ENCODE measurements at places on chromosomes 3 and 15. TPM values are rescaled to one million over a fixed set of nuclear protein-coding genes. Genes with fewer than 3 reads are reported as not detected.

The GOLGA6B gene
- not detected for total RNA-seq

The MST1R gene
- 0.34 TPM for total RNA-seq

The GALNT15 gene
- total RNA-seq, result 175 TPM

The NEK10 gene
- 2.0 TPM for total RNA-seq

The CFAP161 gene
- total RNA-seq, result 0.23 TPM

The KNL1 gene
- total RNA-seq, result 7.5 TPM

The LRRIQ4 gene
- total RNA-seq, result not detected

The IL12A gene
- 0.68 TPM for total RNA-seq

The TNIK gene
- 8.2 TPM for total RNA-seq

The CHRNA7 gene
- 0.79 TPM for total RNA-seq

DNA sequence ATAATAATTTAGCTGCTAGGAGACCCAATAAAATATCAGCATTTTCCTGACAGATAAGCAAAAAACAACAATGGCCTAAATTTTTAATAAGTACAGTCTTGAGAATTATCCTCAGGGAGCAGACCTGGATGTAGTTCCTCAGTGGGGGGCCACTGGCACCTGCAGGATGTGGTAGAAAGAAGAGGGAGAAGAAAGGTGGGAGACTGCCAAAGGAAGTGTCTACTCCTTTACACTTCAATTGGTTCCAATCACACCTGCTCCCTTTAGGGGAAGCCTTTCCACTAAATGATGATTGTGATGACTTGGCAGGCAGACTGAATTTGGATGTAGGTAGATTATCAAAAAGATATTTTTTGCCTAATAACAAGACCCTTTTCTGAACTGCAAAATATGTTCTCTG, 353.0 kb upstream of the SATB1 start:
- no peak for DNase-seq

GRCh38 chr3:194486540-194487288, at the start of gene ATP13A3:
ATP13A3 (minus strand) TSS chr3:194487002; CDS start chr3:194462190, 24,812 bp downstream.
- peak; percentile 95 for DNase-seq

GRCh38 chr3:192645437-192645836, 81.9 kb downstream of the FGF12 start:
- DNase-seq, result no peak

DNA sequence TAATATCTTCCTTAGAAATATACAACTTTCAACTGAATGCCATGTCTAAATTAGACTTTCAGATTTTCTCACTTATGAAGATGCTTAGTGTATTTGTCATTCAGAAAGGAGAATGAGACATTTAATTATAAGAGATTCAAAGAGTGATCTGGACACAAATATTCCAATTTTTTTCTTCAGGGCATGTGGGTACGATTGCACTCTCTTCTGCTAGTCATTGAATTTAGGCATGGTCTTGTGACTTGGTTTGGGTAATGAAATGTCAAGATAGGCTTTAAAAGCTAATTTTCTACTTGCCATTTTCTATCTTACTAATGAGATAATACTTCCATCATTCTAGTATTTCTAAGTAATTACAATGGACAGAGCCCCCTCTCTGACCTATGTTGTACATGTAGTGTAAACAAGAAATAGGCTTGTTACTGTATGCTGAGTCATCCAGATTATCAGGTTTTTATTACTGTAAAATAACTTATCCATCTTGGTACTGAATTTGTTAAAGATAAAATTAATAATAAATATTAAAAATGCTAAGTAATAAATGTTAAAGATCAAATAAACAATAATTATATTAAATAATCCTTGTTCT, 770.8 kb upstream of the BCHE start:
- no peak for DNase-seq

DNA sequence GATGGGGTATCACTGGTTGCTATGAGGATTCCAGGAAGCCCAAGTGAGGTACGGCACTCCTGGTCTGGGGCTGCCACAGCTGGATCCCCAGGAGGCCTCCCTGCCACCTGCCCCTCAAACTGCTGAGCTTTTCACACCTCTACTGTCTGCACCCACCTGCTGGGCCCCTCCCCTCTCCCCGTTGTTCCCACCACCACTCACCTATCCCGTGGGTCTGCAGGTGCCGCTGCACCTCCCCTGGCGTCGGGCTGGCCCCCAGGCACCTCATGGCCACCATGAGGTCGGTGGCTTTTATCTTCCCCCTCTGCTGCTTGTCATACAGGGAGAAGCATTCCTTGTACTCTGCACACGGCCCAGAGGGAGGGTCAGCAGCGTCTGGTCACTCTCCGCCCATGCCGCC, 5.8 kb downstream of the CALML4 start:
- DNase-seq, result no peak

GRCh38 chr3:23767546-23767945, 38.2 kb upstream of the UBE2E1 start:
- DNase-seq, result no peak

DNA sequence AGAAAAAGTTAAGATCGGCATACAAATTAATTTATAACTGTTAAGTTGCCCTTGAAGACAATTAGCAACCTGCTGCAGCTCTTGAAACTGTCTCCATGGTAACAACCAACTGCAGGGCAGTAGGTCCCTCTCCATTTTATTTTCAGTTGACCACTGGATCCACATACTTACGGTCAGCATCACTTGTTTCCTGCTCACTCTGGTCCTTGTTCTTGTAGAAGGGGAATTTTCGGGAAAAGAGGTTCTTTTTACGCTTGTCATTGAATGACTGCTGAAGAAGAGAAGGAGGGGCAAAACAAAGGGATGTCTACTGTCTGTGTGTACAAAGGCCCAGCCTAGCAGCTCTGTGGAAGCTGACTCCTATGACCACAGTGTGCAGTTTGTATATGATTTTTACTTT, 46.8 kb upstream of the MELTF start:
- no peak for DNase-seq

- DNase-seq, result no peak
Observed at GRCh38 chr3:134647902-134648760, 2.7 kb downstream of the KY start.

DNA sequence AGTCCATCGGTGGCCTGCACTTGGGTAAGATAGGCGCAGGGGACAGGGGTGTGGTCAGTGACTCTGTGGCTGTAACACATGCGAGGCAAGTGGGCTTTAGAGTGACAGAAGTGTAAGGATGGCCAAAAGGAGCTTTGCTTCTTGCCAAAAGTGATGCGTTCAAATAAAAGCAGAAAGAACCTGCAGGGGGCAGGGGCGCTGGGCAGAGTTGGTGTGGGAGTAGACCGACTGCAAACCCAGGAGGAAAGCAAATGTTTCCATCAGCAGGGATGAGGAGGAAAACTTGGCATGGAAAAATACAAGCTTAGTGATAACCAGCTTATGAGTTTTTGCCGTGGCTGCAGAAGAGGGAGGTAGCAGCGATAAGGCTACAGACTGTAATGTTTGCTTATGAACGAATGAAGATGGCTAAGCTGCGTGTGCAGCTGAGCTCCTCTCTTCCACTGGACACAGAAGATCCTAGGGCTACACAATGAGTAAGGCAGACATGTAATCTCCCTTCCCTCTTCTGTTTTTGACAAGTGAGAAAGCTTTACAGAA, 149.4 kb downstream of the WNT5A start:
- DNase-seq, result no peak

GRCh38 chr3:72329354-72329753, 518.9 kb downstream of the SHQ1 start:
- no peak for DNase-seq

- no peak for DNase-seq
Observed at GRCh38 chr15:56953790-56954189, 35.3 kb downstream of the TCF12 start.

GRCh38 chr15:76172782-76173181, 113.0 kb downstream of the TMEM266 start:
- no peak for DNase-seq

- no peak for DNase-seq
Observed at GRCh38 chr3:30673425-30674341, 67.3 kb downstream of the TGFBR2 start.

DNA sequence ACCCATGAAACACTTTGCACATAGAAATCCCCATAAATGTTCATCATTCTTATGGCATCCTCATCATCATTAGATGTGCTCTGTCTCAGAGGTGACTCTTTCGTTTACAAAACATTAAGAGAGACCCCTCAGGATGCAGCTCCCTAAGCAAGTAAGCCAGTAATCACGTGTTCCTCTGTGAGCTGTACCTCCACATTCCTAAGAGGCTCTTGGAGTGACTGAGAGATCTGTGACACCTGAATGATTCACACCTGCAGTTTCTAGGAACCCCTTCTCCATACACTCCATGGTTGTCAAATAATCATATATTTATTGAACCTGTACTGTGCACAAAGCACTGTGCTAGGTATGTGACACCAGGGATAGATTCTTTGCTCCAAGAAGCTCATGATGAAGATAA, 602.4 kb downstream of the UNC13C start:
- no peak for DNase-seq

DNA sequence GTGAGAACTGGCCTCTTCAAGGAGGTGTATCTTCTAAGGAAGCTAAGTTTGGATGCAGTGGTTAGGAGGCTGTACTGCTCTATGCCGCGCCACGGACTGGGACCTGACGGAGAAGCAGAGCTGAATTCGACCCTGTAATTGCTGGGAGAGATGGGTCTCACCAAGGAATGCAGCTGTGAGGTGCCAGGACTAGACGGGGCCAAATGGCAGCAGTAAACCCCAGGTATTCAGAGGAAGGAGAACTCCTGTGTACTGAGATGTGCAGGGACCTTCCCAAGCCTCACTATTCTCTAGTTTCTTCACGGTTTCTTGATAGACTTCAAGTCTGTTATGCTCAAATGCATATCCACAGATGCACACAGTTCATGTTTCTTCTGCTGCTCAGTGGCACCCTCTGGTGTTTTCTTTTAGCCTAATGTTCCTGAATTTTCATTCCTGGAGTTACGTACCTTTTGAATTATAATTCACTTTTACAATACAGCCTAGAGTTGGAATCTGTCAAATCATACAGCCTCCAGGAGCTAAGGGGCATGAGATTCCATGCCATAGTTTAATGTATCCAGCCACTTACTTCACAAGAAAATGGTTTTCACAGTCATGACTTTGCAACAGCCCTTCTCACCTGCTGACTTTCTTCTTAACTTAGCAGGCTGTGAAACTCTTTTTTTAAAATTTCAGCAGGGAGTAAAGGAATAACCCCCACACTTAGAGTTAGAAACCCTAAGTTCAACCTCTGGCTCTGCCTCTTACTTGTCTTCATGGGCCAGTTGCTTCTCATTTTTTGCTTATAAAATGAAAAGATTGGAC, 61.8 kb downstream of the GLDN start:
- DNase-seq, result peak; percentile 66

DNA sequence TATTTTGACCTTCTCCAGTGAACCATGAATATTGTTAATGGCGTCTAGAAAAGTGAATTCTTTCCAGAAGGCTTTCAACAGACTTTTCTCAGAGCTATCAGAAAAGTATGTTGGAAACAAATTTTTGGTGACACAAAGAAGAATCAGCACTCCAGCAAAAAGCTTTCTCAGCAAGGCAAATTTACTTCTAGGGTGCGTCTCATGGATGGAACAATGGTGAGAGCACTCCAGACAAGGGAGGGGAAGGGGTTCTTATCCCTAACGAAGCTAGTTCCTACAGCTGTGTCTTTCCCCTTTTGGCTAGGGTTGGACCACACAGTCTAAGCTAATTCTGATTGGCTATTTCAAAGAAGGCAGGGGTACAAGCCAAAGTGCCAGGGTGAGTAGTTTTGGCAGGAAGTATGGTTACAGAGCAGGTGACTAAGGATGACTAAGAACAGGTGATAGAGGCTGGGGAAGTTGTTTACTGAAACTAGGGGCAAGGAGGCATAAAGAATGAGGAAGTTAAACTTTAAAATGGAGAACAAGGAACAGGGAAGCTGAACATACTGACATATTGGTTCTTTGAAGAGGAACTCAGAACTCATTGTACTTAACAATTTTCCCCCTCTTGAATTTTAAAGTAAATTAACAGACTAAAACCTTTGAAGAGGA, 959.8 kb downstream of the NAALADL2 start:
- no peak for DNase-seq

- peak; percentile 80 for DNase-seq
Observed at GRCh38 chr3:36893137-36893557, 51.7 kb downstream of the TRANK1 start.

DNA sequence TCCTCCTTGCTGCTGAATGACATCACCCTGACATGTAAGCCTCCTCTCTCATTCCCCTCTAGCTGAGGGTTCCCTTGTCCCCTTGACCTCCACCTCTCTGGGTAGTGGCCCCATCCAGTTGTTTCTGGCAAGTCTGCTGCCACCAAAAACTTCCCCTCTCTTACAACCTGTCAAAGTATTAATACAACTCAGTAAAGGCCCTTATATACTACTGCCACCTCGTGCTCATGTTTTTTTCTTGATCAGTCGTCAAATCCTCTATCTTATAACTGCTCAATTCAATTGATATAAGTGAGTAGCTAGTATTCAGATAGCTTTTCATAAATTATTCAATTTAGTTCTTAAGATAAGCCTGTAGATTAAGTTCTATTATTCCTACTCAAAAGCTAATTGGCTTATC, 249.6 kb downstream of the MBNL1 start:
- DNase-seq, result no peak

DNA sequence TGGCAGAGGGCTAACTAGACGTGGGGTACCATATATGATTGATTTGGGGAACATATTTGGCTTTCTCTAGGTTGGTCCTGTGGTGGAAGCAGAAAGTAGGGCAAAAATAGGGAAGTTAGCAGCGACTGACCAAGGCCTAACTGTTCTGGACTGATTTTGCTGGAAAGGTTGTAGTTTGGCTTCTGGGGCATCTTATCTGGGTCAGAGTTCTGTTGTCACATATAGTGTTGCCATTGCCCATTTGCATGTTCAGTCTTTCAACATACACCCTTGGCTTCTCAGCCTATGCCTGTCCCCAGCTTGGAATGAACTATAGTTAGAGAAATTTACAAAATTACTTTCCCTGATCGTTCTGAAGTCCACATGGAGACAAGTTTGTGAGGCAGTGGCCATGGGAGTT, 426.5 kb downstream of the TBC1D5 start:
- no peak for DNase-seq

GRCh38 chr3:129330409-129330808, 51.7 kb downstream of the HMCES start:
- no peak for DNase-seq

DNA sequence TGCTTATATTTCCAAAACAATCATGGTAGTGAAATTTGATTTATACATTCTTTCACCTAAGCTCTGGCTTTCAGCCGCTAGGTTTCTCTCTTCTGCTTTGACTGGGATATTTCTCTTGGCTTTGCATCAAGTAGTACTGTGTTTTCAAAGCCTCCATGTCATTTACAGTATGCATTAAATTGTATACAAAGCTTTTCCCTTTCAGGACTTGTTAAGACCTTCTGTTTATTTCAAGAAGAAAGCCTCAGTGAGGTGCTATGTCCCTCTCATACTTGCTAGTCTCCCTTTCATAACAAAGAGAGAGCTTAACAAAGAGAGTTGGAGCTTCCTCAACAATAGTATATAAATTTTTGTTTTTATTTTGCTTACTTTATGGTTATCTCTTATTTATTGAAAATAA, 84.2 kb upstream of the SLC25A26 start:
- no peak for DNase-seq

- no peak for DNase-seq
Observed at GRCh38 chr15:72445426-72445825, 28.7 kb upstream of the ARIH1 start.

DNA sequence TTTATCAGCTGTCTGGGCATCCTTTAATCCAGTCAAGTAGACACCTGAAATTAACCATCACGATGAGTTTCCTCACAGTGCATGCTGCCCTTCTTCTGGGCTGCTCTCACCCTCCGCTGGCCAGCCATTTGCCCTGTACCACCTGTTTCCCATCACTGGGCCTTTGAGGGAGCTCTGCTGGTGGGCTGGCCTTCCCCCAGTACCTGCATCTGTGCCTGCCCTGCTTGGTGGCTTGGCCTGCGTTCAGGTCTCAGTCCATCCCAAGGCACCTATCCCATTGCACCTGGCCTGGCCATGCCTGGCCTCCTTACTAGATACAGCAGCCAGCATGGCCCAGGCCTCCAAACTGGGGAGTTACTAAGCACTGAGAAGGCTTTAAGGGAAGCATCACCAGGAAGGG, 413.2 kb downstream of the NTRK3 start:
- DNase-seq, result no peak

All from dermis blood vessel endothelial cell (primary cell).